HTR-8/SVneo (cell line): ENCODE measurements at places on chromosomes 2 and 18.

GRCh38 chr18:24544949-24545348, 84.5 kb downstream of the HRH4 start:
- no peak for DNase-seq

GRCh38 chr2:30984148-30984547, 154.1 kb downstream of the GALNT14 start:
- DNase-seq: no peak

- DNase-seq: no peak
These were observed 35.4 kb upstream of the ARMC9 start for GRCh38 chr2:231163011-231163410.

DNA sequence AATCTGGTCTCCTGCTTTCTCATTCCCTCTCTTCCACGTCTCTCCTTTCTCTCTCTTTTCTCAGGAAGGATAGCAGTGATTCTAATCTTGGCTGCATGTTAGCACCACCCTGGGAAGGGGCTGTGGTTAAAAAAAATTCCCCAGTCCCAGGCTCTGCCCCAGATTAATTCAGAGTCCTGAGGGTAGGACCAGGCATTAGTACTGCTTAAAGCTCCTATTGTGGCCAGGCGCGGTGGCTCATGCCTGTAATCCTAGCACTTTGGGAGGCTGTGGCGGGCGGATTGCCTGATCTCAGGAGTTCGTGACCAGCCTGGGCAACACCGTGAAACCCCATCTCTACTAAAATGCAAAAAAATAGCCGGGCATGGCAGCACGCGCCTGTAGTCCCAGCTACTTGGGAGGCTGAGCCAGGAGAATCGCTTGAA, 35.4 kb upstream of the EML4 start:
- no peak for DNase-seq

- no peak for DNase-seq
These were observed 11.8 kb downstream of the SLC25A12 start for GRCh38 chr2:171882089-171882769.

GRCh38 chr2:62197011-62197924, 1.4 kb downstream of the B3GNT2 start:
- peak; percentile 22 for DNase-seq

DNA sequence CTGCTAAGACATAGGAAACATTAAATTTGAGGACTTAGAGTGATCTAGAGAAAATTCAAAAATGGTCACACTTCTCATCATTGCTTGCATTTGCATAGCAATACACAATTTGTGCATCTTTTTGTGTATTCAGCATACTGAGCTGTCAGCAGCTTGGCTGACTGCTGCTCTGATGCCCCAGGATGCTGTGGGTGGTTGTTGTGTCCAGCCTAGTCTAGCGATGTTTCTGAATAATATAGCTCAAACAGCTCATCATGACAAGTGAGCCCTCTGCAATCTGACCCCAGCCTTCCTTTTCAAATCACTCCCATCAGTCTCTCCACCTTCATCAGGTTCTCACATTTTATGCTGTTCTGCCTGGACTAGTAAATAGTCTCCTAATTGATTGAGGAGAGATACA, 483.7 kb upstream of the SPHKAP start:
- DNase-seq: no peak

- no peak for DNase-seq
These were observed 64.6 kb downstream of the CD226 start for GRCh38 chr18:69882965-69883668.

DNA sequence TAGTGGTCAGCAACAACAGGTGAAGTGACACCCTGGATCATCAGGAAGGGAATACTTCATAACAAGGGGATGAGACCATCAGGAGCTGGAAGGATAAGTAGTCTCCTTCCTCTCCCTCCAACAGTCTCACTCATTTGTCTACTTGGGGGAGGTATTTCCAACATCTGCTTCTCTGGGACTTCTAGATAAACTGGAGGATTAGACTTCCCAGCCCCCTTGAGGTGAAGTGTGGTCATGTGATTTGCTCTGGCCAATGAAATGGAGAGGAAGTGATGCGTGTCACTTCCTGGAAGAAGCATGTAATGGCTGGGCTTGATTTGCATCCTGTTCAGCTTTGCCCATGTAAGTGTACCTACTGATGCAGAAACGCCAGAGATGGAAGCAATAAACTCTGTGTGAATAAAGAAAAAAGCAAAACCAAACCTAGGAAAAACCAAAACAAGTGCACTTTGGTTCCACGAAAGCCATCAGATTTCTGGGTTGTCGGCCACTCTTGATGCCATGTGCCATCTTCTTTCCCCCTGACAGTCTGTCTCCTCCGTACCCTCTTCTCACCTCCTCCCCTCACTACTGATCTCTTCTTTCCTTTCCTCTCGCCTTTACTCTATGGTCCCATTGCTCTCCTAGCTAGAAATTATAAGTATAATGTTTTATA, 76.1 kb upstream of the DNMT3A start:
- no peak for DNase-seq

- no peak for DNase-seq
These were observed 3.7 kb downstream of the FTCDNL1 start for GRCh38 chr2:199847181-199847864.

GRCh38 chr2:65300134-65300760, 72.6 kb downstream of the ACTR2 start:
- DNase-seq: no peak

GRCh38 chr18:24669015-24669414, 208.6 kb downstream of the HRH4 start:
- no peak for DNase-seq

DNA sequence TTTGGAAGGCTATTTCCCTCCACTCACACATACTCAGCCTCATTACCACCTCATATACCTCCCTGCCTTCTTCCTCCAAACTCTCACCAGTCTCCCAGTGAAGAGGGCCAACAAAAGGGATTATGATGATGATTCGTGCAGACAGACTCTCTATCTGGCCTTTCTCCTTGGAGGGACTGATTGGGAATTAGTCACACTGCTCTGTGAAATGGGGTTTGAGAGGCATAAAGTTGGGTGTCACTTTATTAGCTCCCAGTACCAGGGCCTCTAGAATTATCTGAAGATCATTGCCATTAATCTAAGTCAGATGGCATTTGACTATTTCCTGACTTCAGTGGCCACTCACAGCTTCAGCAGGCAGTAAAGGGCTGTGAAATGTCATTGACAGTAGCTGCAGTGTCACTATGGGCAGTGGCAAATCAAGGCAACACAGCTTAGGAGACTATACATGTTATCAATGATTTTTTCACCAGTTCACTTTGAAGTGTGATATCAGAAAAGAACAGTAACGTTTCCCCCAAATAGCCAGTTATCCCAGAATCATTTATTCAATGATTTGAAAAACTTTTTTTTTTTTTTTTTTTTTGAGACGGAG, 17.4 kb downstream of the CNRIP1 start:
- DNase-seq: no peak

GRCh38 chr2:209726311-209726710, 45.3 kb upstream of the UNC80 start:
- no peak for DNase-seq

GRCh38 chr2:213010106-213010779, 141.2 kb downstream of the IKZF2 start:
- DNase-seq: no peak

GRCh38 chr2:233994151-233994550, 56.4 kb upstream of the SPP2 start:
- DNase-seq: no peak

GRCh38 chr2:119196301-119197125, 27.1 kb upstream of the STEAP3 start:
- DNase-seq: no peak

- no peak for DNase-seq
These were observed 103.6 kb downstream of the TRIP12 start for GRCh38 chr2:229818230-229818629.

- no peak for DNase-seq
These were observed 273.9 kb downstream of the PHLPP1 start for GRCh38 chr18:62989195-62989594.

DNA sequence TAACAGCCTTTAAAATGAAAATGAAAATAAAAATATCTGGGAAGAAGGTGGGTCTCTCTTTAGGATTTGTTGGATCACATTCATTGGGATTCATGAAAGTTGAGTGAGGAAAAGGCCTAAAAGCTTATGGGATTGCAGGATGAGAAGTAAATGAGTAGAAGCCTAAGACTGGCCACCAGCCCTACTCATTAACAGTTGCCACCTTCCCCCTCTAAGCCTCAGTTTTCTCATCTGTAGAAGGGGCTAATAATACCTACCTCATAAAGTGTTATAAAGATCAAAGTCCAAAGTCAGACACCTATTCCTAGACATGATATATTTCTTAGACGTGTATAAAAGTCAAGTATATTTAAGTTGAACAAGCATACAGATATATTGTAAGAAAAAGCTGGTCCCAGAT, 23.8 kb downstream of the RDH14 start:
- no peak for DNase-seq
